ENCODE measurements at places on chromosomes 12 and 14.

DNA sequence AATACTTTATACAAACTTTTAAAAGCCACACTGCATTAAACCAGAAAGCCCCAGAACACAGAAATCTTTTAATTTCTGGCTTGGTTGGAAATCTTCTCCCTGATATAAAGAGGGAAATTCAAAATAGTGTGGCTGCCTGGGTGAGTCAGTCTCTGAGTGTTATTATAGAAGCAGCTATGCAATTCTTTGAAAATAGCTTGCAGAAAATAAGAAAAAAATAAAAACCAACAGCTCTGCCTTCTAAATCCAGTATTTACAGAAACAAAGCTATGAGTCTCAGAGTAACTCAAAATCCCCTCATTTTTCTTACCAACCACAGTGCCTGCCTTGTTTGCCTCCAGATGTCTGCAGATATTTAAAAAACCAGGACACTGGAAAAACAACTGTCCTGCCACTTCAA, 68.6 kb upstream of the FERMT2 start:
- DNase-seq: no peak

GRCh38 chr12:108419949-108420348, 80.8 kb upstream of the CMKLR1 start:
- DNase-seq: no peak

- no peak for DNase-seq
Measured at GRCh38 chr14:52914295-52914694, 36.6 kb downstream of the FERMT2 start.

DNA sequence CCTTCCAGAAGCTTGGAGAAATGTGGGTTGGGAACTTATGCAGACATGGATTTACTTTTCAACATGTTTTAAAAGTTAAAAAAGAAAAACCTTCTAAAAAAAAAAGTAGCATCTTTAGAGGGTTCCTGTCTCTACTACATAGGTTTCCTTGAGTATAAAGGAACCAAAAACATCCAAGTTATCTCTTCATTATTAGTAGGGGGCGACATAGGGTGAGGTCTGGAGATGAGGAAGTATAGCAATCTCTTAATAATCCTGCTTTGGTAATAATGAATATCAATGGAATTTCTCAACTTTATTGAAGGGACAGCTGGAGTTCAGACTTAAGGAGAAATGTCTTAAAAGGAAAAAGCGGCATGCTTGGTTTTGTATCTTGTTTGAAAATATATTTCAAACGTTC, 6.5 kb upstream of the PLXNC1 start:
- no peak for DNase-seq

DNA sequence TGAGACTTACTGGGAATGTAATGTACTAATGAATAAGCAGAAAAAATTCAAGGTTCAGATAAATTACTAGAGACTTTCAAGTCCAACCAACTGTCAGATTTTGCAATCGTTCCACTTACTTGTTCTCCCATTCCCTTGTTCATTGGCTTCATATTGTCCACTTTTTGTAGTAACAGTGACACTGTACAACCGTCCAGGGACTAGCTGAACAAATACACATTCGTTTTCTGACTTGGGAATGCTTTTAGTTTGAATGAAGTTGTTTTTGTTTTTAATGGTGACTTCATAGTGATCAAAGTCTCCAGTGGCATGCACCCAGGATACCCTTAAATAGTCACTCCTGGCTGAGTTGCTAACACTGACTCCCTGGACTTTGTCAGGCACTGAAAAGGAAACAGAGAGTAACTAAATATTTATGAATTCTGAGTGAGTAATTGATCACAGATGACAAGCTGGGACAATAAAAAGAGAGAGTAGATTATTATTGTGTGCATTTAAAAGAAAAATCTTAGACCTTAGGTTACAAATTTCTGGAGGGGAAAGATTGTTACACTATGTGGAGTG, 65.4 kb downstream of the PTPRB start:
- no peak for DNase-seq

- DNase-seq: no peak
Measured at GRCh38 chr12:86600664-86601231, 344.6 kb upstream of the MGAT4C start.

DNA sequence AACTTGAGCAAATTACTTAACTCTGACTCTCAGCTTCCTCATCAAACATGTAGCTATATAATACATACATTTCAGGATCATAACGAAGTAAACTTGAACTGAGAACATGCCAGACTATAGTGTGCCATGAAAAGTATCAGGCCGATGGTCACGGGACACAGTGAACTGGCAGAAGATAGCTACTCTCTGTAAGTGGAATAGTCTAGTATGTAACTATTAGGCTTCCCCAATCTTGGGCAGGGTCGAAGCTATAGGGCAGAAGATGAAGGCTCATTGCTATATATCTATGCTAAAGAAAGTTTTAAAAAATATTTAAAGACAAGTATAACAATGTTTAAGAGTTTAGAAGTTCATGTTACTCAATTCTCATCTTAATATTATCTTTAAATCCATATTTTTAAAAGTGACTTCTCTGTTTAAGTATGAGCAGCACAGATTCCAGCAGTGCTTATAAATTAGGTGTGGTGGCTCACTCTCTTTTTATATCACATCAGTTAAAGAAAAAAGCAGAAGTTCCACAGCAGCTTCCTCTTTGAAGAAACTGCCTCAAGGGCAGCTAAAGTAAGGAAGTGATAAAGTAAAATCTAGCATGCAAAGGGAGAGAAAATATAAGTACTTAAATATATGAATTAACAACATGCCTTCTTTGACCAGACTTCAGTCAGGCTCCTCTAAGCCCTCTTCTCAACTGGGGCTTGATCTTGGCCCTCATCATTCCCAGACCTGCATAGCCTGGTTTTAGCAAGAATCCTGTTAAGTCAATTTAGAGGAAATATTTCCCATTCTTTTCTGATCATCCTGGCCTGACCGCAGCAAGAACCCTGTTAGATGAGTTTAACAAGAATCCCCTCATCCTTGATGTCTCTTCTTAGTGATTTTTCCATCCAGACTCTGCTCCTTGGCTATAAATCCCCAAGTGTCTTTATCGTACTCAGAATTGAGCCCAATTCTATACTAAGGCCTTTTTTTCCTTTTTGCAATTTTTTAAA, 8.4 kb upstream of the GLIPR1 start:
- no peak for DNase-seq

- DNase-seq: no peak
Measured at GRCh38 chr12:128571906-128572810, 251.6 kb downstream of the SLC15A4 start.

GRCh38 chr14:60241091-60241490, 7.9 kb upstream of the PPM1A start:
- DNase-seq: no peak
